ENCODE measurements at places on chromosomes 12 and 14. TPM values are rescaled to one million over a fixed set of nuclear protein-coding genes. Genes with fewer than 3 reads are reported as not detected.

The KLRG1 gene
- total RNA-seq: not detected

The KRT72 gene
- not detected for total RNA-seq

The IFI27 gene
- 1.3 TPM for total RNA-seq

The OTX2 gene
- total RNA-seq: not detected

The CCDC177 gene
- total RNA-seq: not detected

The KIF26A gene
- total RNA-seq: 0.67 TPM

The ST8SIA1 gene
- 1.1 TPM for total RNA-seq

The LRFN5 gene
- not detected for total RNA-seq

The AICDA gene
- total RNA-seq: not detected

The LRTM2 gene
- total RNA-seq: not detected

The GARIN6 gene
- total RNA-seq: not detected
